ENCODE measurements at places on chromosomes 3 and 15. TPM values are rescaled to one million over a fixed set of nuclear protein-coding genes. Genes with fewer than 3 reads are reported as not detected.

APOD gene
- total RNA-seq, result not detected

DNA sequence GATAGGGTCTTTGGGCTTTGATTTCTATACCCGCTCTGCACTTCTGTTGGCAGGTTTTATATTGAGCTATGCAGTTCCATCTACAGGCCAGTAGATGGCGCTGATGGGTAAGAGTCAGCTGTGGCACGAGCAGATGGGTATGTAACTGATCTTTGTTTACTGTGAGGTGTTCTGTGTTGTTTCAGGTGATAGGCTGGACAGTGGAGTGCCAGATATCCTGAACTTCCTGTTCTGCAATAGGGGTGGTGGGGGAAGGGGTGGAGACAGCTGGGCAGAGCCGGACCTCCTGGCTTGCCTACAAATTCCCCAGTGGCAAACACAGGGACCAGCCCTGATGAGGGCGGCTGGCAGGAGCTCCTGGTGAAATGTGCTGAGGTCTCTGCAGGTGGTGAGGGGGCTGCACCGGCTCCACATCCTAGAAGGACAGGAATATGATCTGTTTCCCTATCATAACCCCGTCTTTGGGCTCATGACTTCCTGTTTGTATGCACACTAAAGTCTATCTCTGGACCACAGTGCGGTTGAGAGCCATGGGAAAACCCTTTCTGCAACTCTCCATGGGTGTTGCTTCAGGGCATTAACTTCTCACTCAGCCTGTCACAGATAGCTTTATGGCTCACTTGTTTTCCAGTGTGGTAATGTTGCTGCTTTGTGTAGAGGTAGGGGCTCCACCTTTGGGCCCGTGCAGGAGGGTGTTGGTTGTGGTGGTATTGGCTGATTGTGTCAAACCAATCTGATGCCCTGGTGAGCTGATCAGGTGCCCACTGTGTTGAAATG is 13.4 kb upstream of the FAM98B start:
- peaks cover 29% of the 10 kb centered on the region for H3K27me3 ChIP-seq
- peak; percentile 32 for DNase-seq
- no peaks in the 10 kb centered on the region for H3K4me1 ChIP-seq
- H3K36me3 ChIP-seq, result no peaks in the 10 kb centered on the region

CX3CR1 gene
- not detected for total RNA-seq

- no peak for DNase-seq
- no peak overlapping the region for H3K4me3 ChIP-seq
- no peak overlapping the region for H3K27ac ChIP-seq
- H3K4me1 ChIP-seq, result peaks cover 39% of the 10 kb centered on the region
- no peaks in the 10 kb centered on the region for H3K27me3 ChIP-seq
Measured at GRCh38 chr15:62879770-62880169, 162.8 kb upstream of the TPM1 start.

DNA sequence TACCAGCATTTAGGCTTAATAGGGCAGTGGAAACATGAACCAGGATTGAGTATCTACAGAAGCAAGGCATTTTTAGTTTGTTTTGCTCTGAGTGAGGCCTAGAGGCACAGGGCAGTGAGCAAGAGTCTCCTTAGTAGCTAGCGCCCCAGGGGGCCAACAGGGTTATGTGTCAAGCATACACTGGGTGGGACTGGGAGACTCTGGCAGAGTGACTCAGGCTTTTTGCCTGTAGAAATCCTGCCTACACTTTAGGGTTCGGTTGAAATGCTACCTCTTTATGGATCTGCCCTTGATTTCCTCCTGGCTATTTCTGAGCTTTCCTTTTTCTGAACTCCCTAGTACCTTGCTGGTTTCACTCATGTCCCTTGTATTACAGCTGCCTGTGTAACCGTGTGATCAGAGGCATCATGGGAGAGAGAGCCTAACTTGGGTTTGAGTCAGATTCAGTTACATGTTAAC is 72.2 kb downstream of the TOP2B start:
- peak overlapping the region; percentile 93 for H3K27ac ChIP-seq
- H3K4me1 ChIP-seq, result peaks cover 57% of the 10 kb centered on the region
- H3K27me3 ChIP-seq, result no peaks in the 10 kb centered on the region
- H3K36me3 ChIP-seq, result peaks cover 6% of the 10 kb centered on the region

DNA sequence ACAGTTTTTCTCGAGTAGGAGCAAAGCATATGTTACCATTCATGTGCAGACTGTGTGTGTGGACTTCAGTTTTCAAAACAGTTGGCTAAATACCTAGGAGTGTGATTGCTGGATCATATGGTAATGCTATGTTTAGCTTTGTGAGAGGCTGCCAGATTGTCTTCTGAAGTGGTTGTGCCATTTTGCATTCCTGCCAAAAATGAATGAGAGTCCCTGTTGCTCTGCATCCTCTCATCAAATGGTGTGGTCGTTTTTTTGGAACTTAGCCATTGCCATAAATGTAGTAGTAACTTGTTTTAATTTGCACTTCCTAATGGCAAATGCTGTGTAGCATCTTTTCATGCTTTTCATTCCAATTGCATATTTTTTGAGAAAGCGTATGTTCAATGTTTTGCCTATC is 77.2 kb upstream of the NDN start:
- H3K36me3 ChIP-seq, result peaks cover 15% of the 10 kb centered on the region
- no peak for DNase-seq
- no peaks in the 10 kb centered on the region for H3K4me1 ChIP-seq
- H3K27me3 ChIP-seq, result no peaks in the 10 kb centered on the region
- H3K4me3 ChIP-seq, result no peak overlapping the region
- H3K27ac ChIP-seq, result no peak overlapping the region

DNA sequence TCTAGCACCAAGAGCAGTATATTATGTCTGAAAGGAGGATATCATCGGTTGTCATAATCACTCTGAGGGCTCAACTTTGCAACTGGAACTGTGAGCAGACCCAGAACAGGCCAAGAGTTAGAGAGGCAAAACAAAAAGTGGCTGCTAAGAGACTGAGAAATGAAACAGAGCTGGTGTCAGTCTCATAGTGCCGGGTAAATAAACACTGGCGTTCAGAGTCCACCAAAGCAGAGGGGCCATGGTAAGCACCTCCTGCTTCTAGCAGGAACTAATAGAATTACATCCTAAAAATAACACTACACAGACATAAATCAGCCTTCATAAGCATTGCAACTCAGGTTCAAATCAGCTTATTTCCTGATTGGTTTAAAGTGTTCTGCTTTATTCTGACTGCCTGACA is 10.3 kb upstream of the IL12A start:
- H3K36me3 ChIP-seq, result peaks cover 13% of the 10 kb centered on the region
- H3K27ac ChIP-seq, result no peak overlapping the region
- peaks cover 2% of the 10 kb centered on the region for H3K27me3 ChIP-seq
- DNase-seq, result no peak
- no peaks in the 10 kb centered on the region for H3K4me1 ChIP-seq

ECE2 gene
- not detected for total RNA-seq

TM2D3 gene
- total RNA-seq, result 33.1 TPM

DNA sequence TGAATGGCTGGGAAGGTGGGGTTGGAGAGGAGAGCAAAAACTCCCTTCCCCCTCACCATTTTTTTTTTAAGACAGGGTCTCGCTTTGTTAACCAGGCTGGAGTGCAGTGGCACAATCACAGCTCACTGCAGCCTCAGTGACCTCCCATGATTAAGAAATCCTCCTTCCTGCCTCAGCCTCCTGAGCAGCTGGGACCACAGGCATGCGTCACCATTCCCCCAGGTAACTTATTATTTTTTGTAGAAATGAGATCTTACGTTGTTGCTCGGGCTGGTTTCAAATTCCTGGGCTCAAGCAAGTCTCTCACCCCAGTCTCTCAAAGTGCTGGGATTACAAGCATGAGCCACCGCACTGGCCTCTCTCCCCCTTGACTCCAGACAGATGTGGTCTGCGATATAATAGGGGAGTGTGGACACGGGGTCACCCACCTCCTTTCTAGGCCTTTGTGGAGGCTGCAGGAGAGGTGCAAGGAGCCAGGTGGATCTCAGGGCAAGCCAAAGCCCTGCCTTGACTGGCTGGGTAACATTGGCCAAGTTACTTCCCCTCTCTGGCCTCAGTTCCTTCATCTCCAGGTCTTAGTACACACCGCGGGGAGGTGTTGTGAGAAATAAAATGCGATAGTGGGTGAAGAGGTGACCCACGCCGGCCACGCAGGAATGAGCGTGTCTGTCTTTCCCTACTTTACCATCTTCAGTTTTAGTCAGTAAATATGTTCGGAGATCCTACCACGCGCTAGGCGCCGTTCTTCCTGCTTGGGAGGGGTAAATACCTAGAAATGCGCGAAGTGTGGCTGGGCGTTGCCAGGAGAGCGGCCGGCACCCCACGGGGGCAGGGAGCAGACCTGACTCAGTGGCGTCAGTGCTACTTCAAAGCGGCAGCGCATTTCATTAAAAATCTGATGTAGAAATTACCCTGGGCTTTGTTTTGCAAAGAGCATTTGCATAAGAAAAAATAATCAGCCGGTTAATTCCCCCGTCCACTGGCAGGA is 20.2 kb upstream of the CORO2B start:
- H3K36me3 ChIP-seq, result no peaks in the 10 kb centered on the region
- DNase-seq, result no peak
- peak overlapping the region; percentile 90 for H3K4me3 ChIP-seq
- H3K27ac ChIP-seq, result peak overlapping the region; percentile 65
- peaks cover 25% of the 10 kb centered on the region for H3K4me1 ChIP-seq
- H3K27me3 ChIP-seq, result peaks cover 7% of the 10 kb centered on the region

ELL3 gene
- total RNA-seq, result 1.5 TPM

IMPG2 gene
- total RNA-seq, result 0.06 TPM

CTXN2 gene
- not detected for total RNA-seq

GRCh38 chr3:122937745-122938144 is 89.8 kb downstream of the SEMA5B start:
- H3K4me1 ChIP-seq, result no peaks in the 10 kb centered on the region
- H3K27me3 ChIP-seq, result peaks cover 35% of the 10 kb centered on the region
- no peaks in the 10 kb centered on the region for H3K36me3 ChIP-seq
- no peak overlapping the region for H3K4me3 ChIP-seq
- no peak for DNase-seq
- no peak overlapping the region for H3K27ac ChIP-seq

DNA sequence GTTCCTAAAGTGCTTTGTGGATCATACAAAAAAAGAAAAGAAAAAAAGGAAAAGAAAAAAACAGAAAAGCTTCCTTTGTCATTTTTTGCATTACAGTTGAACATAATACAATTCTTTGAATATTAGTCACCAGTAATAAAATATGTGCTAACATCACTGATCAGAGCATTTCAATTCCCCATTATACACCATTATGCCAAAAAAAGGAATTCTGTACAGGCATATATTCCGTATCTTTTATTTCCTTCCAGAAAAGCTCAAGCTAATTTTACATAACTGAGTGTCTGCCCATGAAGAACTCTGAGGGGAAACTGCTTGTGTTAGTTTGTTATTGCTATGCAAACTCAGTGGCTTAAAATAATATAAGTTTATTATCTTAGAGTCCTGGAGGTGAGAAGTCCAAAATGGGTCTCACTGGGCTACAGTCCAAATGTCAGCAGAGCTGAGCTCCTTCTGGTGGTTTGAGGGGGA is 377.9 kb downstream of the GAP43 start:
- peak; percentile 28 for DNase-seq
- peak overlapping the region; percentile 88 for H3K27ac ChIP-seq
- H3K4me1 ChIP-seq, result peaks cover 64% of the 10 kb centered on the region
- no peaks in the 10 kb centered on the region for H3K27me3 ChIP-seq
- H3K4me3 ChIP-seq, result peak overlapping the region; percentile 49
- H3K36me3 ChIP-seq, result no peaks in the 10 kb centered on the region

- no peak for DNase-seq
- H3K4me1 ChIP-seq, result peaks cover 59% of the 10 kb centered on the region
- H3K4me3 ChIP-seq, result peak overlapping the region; percentile 71
- H3K36me3 ChIP-seq, result peaks cover 20% of the 10 kb centered on the region
Measured at GRCh38 chr3:20652231-20652986, 466.4 kb upstream of the SGO1 start.

DNA sequence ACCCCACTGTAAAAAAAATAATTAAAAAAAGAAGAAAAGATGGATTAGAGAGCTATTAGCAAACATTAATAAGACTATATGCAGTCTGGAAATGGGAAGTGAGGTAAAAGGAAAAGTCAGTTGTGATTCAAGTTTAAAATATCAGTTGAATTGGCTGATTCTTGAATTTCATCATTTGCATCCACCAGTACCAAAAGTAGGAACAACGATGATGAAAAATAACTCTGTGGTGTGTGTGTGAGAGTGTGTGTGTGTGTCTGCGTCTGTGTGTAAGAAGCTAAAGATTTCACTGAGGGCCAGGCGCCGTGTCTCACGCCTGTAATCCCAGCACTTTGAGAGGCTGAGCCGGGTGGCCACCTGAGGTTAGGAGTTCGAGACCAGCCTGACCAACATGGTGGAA is 56.0 kb upstream of the SLC4A7 start:
- H3K27me3 ChIP-seq, result no peaks in the 10 kb centered on the region
- H3K36me3 ChIP-seq, result no peaks in the 10 kb centered on the region
- peak overlapping the region; percentile 39 for H3K27ac ChIP-seq
- peaks cover 67% of the 10 kb centered on the region for H3K4me1 ChIP-seq
- no peak for DNase-seq

GRCh38 chr15:70762469-70763119 is 764 bp downstream of the UACA start:
- peak; percentile 66 for DNase-seq
- no peaks in the 10 kb centered on the region for H3K27me3 ChIP-seq
- H3K27ac ChIP-seq, result peak overlapping the region; percentile 84
- H3K4me1 ChIP-seq, result peaks cover 72% of the 10 kb centered on the region
- H3K36me3 ChIP-seq, result peaks cover 41% of the 10 kb centered on the region

GRCh38 chr3:85003479-85003878 is 44.7 kb downstream of the CADM2 start:
- no peaks in the 10 kb centered on the region for H3K27me3 ChIP-seq
- H3K4me1 ChIP-seq, result no peaks in the 10 kb centered on the region
- no peak overlapping the region for H3K4me3 ChIP-seq

SOX14 gene
- total RNA-seq, result not detected

DNA sequence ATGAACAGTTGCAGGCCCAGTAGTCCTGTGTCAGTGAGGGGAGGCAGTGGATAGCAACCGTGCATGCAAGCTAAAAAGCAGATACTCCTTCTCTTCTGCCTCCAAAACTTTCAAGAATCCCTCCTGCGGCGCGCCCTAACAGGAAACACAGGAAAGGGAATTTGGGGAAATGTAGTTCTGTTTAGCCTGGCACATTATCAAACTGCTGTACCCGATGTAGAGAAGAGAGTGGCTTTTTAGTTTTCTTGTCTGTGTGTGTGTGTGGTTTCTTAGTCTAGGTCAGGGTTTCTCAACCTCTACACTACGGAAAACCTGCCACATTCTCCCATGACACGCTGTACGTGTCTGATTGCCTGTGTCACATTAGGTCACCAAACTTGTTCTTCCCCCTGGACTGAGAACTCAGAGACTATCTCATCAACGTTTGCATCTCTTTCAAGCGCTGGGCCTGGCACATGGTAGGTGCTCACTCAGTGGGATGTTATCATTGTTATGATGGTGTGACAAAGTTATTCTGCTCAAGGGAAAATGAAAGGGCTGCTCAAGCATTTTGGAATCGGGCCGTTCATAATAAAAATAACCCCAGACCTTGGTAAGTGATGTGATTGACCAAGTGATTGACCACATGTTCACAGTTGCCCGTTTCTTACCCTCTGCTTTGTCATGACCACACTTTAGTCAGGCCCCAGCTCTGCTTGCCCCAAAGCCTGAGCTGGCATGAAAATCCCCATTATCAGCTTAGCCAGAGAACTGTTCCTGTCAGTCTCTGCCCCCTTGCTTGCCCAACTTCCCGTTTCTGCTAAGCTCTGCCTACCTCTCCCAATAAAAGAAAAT is 33.2 kb downstream of the TM4SF4 start:
- H3K27ac ChIP-seq, result peak overlapping the region; percentile 86
- peak overlapping the region; percentile 30 for H3K4me3 ChIP-seq
- peaks cover 53% of the 10 kb centered on the region for H3K4me1 ChIP-seq
- peaks cover 5% of the 10 kb centered on the region for H3K27me3 ChIP-seq
- no peaks in the 10 kb centered on the region for H3K36me3 ChIP-seq
- no peak for DNase-seq

- peaks cover 14% of the 10 kb centered on the region for H3K27me3 ChIP-seq
- H3K36me3 ChIP-seq, result peaks cover 8% of the 10 kb centered on the region
- H3K4me3 ChIP-seq, result no peak overlapping the region
- peaks cover 21% of the 10 kb centered on the region for H3K4me1 ChIP-seq
Measured at GRCh38 chr15:36877294-36877693, 223.1 kb downstream of the MEIS2 start.

Measured in HFFc6 (cell line).